Stimulated activated CD4-positive, alpha-beta T cell treated with anti-CD3 and anti-CD28 coated beads, Interleukin-1b, Interleukin-23, amount 100 ng/mL, for 4 hours (primary cell): ENCODE measurements at places on chromosomes 6 and 20.

GRCh38 chr20:11155156-11155756, 481.5 kb upstream of the JAG1 start:
- no peak for DNase-seq

DNA sequence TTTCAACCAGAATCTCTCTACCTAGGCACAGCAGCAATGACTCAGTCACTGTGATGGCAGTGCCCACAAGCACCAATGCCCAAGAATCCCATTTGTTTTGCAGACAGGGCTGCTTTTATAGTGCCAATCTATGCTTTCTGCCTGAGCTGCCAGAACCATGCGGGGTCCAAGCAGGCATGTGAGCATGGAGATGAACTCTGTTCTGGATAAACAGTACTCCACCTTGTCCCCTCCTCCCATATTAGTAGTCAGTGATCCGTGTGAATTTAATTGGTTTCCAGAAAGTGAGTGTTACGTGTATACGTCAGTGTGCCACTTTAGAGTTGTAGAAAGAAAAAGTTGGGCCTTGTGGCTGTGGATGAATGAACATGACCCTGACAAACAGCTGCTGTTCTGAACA, 79.4 kb downstream of the SASH1 start:
- DNase-seq, result no peak

- DNase-seq, result no peak
Observed at GRCh38 chr6:145396499-145396898, 338.8 kb downstream of the EPM2A start.

- no peak for DNase-seq
Observed at GRCh38 chr20:4113615-4114603, 98.6 kb upstream of the RNF24 start.

DNA sequence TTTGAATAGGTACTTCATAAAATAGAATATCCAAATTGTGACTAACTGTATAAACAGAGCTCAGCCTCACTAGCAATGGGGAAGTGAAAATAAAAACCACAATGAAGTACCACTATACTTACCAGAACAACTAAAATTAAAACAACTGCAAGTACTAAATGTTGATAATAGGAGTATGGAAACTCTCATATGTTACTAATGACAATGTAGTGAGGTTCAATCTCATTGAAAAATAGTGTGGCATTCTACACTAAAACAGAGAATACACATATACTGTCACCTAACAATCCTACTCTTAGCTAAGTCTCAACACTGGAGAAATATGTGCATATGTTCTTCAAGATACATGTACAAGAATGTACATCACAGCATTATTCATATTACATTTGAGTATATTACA, 132.0 kb upstream of the CARMIL1 start:
- no peak for DNase-seq
